Activated naive CD8-positive, alpha-beta T cell treated with anti-CD3 and anti-CD28 coated beads for 36 hours (primary cell): ENCODE measurements at places on chromosomes 12 and 14. TPM values are rescaled to one million over a fixed set of nuclear protein-coding genes. Genes with fewer than 3 reads are reported as not detected.

DNA sequence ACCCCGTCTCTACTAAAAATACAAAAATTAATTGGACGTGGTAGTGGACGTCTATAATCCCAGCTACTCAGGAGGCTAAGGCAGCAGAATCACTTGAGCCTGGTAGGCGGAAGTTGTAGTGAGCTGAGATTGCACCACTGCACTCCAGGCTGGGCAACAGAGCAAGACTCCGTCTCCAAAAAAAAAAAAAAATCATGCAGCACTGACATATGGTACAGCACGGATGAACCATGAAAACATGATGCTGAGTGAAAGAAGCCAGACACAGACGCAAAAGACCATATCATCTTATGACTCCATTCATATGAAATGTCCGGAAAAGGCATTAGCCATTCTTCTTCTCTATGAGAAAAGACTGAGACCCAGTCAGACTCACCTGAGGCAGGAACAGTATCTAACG is 50.4 kb downstream of the PITPNM2 start:
- DNase-seq: no peak

The STON2 gene
- 0.30 TPM for total RNA-seq

The PLEKHG7 gene
- total RNA-seq: not detected

DNA sequence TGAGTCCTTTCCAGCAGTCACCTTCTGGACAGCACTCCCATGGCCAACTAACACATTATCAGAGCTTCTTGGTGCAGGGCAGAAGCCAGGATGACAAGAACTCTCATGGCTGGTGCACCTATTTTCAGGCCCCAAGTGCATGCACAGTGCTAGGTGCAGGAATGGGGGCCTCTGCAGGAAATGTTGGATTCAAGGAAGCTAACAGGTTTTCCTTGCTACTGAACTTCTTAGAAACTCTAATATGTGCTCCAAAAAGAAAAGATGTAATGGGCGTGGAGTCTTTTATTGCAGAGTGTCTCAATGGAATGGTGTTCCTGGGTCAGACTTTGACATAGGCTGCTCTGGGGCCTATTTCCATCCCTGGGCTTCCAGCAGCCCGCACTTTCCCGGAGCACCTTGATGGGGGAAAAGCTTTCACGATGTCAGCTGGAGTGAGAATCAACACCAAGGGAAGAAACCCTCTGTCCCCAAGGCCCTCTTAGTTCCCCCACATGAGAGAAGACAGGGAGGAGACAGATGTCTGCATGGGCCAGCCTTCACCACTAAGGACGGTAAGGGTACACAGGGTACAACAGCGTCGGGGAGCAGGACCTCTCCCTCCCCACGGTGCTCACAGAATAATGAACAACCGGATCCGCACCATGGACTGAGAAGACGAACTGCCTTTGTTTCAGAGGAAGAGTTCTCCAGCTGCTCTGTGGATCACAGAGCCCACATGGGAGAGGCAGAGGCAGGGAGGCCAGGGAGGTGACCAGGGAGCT is 6.9 kb downstream of the KRT3 start:
- no peak for DNase-seq

- no peak for DNase-seq
Observed at GRCh38 chr14:102206918-102207317, 67.2 kb downstream of the WDR20 start.

The USP44 gene
- total RNA-seq: 21.9 TPM

DNA sequence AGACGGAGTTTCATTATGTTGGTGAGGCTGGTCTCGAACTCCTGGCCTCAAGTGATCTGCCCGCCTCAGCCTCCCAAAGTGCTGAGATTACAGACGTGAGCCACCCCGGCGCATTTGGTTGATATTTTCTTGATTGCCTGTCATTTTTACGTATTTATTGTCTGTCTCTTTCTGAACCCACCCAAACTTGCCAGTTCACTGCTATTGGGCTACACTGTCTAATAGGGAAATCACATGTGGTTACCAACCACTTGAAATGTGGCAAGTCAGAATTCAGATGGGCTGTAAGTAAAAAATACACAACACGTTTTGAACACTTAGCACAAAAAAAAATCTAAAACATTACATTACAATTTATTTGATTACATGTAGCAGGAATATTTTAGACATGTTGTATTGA is 2.1 kb downstream of the WSB2 start:
- DNase-seq: no peak

- no peak for DNase-seq
Observed at GRCh38 chr12:68739891-68740290, 6.1 kb upstream of the SLC35E3 start.
